ENCODE measurements at places on chromosomes 4 and X.

- no peak for DNase-seq
Observed at GRCh38 chr4:15938182-15938581, 358 bp downstream of the FGFBP1 start.

- no peak for DNase-seq
Observed at GRCh38 chr4:186203406-186203805, 12.0 kb downstream of the CYP4V2 start.

- no peak for DNase-seq
Observed at GRCh38 chr4:86683983-86684382, 89.9 kb downstream of the PTPN13 start.

DNA sequence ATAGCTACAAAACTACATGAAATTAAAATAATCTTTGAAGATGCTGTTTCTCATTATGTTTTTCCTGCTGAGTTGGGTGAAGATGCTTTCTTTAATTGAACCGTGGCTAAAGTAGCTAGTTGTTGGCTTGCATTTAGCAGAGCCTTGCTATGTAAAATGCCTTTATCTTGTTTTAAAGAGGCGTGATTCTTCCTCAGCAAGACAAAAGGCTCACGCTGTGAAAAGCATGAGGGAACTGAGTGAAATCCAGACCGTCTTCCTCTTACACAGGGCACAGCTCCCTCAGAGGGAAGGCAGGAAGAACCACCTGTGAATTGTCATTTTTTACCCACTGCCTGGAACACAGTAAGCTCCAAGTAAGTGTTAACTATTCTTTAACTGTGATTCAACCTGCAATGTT lies 39.0 kb upstream of the ZNF518B start:
- peak; percentile 45 for DNase-seq

DNA sequence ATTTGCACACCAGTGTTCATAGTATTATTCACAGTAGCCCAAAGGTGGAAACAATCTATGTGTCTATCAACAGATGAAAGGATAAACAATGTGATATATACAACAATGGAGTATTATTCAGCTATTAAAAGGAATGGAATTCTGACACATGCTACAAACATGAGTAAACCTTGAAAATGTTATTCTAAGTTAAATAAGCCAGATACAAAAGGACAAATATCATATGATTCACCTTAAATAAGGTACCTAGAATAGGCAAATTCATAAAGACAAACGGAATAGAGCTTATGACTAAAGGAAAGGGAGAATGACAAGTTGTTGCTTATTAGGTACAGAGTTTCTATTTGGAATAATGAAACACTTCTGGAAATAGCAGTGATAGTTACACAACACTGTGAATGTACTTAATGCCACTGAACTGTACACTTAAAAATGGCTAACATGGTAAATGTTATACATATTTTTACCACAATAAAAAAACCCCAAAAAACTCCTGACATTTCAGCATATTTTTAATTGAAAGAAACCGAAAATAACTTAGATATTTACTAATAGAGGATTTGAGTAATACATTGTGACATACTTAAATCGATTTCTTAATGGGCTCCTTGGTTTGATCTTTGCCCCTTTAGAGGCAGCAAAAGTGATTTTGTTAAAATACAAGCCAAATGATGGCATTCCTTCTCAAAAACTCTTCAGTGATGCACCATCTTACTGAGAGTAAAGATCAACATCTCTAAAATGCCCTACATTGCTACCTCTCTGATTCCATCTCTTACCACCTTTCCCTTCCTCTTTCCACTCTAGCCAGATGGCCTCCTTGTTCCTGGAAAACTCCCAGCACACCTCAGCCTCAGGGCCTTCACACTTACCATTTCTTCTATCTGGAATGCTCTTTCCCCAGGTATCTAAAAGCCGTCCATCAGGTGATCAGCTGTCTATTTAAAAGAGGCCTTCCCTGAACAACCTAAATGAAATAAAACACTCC lies 8.6 kb upstream of the CYP2U1 start:
- no peak for DNase-seq

DNA sequence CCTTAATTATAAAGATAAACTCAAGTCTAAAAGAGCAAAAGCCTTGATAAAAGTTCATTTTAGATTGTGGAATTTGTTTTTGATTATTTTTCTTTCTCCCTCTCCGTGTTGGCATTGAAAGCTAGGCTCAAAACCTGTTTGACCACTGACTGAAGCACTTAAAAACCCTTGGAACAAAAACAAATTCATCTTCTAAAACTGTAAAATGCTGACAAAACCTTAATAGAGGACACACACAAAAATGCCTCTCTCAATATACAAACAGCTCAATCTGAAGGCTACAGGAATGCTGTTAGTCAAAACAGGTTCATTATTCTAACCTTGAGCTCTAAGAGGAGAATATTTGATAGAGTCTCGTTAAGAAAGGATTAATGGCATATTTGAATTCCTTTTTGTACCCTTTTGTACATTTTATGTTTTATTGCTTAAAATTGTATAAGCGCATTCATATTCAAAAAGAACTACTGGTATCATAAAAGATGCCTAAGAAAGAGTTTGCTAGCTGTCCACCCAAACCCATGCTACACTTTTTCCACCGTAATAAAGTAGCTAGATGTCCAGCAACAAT lies 74.3 kb upstream of the NAP1L5 start:
- DNase-seq: no peak

GRCh38 chr4:90030953-90031352 lies 96.2 kb upstream of the CCSER1 start:
- no peak for DNase-seq

DNA sequence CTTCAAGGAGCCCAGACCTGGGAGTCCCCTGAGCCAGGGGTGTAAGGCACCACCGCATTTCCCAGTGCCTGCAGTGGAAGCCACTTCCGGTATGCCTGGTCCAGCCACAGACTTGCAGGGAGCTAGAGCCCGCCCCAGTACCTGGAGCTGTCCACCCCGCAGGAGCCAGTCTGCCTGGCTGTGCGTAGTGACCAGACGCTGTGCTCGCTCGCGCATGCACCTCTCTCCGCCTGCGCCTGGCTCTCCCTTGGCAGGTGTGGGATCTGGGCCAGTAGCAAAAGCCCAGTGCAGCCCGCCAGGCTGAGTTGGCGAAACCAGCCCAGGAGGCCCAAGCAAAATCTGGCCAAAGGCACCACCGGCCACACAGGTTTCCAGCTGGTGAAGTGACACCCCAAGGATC lies 973.7 kb upstream of the AGA start:
- no peak for DNase-seq

- DNase-seq: no peak
Observed at GRCh38 chr4:5976921-5977320, 41.3 kb downstream of the C4orf50 start.

DNA sequence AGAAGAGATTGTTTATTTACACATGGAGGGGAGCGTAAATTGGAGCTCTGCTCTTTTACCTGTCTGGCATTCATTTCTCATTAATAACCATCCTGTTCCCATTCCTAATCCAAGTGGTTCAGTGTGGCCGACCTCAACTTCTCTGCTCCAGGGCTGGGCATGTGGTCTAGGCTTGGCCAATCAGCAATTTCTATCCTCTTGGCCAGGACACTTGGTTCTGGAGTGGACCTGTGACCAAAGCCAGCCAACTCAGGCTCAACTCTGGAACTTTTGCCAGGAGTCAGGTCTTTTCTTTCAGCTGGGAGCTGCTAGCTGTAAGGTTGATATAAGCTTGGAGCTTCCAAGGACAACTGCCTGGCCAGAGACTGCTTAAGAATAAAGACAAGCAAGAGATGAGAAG lies 15.6 kb upstream of the RASL11B start:
- no peak for DNase-seq

GRCh38 chrX:16658284-16658683 lies 8.3 kb downstream of the S100G start:
- no peak for DNase-seq
